ENCODE measurements at places on chromosomes 2 and 18. TPM values are rescaled to one million over a fixed set of nuclear protein-coding genes. Genes with fewer than 3 reads are reported as not detected.

The FAM237A gene
- not detected for total RNA-seq

The SCN3A gene
- total RNA-seq = 0.64 TPM

The CAPN13 gene
- total RNA-seq = 44.6 TPM

The ZNF804A gene
- total RNA-seq = 0.16 TPM

The QPCT gene
- 5.2 TPM for total RNA-seq

The TEX44 gene
- total RNA-seq = not detected

GRCh38 chr2:54671875-54672589 lies 51.4 kb upstream of the EML6 start:
- H3K4me1 ChIP-seq = peaks cover 4% of the 10 kb centered on the region
- peak overlapping the region; percentile 93 for H3K27ac ChIP-seq
- no peak overlapping the region for H3K4me3 ChIP-seq
- DNase-seq = no peak
- no peaks in the 10 kb centered on the region for H3K27me3 ChIP-seq

DNA sequence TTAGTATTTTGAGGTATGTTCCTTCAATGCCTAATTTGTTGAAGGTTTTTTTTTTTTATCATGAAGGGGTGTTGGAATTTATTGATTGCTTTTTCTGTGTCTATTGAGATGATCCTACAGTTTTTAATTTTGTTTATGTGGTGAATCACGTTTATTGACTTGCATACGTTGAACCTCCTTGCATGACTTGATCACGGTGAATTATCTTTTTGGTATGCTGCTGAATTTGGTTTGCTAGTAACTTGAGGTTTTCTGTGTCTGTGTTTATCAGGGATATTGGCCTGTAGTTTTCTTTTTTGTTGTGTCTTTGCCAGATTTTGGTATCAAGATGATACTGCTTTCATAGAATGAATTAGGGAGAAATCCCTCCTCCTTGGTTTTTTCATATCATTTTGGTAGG lies 23.9 kb downstream of the CLIP4 start:
- no peak overlapping the region for H3K27ac ChIP-seq
- no peaks in the 10 kb centered on the region for H3K4me1 ChIP-seq
- no peak overlapping the region for H3K4me3 ChIP-seq
- no peaks in the 10 kb centered on the region for H3K27me3 ChIP-seq

DNA sequence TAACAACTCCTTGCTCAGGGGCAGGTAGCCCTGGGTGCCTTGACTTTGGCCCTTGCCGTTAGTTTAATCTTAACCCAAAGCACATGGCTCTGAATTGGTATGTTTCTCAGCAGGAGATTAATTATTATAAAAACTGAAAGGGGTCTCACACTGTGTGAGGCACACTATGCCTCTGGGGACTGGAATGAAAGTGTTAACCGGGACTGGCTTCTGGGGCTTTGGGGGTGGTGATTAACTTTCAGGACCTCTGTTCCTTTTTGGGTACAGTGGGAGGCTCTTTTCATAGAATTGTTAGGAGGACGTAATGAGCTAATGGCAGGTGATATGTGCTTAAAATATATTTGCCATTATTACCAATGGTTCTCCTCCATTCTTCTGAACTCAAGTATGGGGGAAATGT lies 5.1 kb downstream of the MERTK start:
- H3K4me1 ChIP-seq = peaks cover 15% of the 10 kb centered on the region
- H3K27ac ChIP-seq = peak overlapping the region; percentile 17
- no peak for DNase-seq
- no peak overlapping the region for H3K4me3 ChIP-seq
- no peaks in the 10 kb centered on the region for H3K27me3 ChIP-seq
- no peaks in the 10 kb centered on the region for H3K36me3 ChIP-seq

GRCh38 chr2:159775021-159775420 lies 23.0 kb downstream of the CD302 start:
- no peak overlapping the region for H3K27ac ChIP-seq
- no peaks in the 10 kb centered on the region for H3K36me3 ChIP-seq
- no peak for DNase-seq

DNA sequence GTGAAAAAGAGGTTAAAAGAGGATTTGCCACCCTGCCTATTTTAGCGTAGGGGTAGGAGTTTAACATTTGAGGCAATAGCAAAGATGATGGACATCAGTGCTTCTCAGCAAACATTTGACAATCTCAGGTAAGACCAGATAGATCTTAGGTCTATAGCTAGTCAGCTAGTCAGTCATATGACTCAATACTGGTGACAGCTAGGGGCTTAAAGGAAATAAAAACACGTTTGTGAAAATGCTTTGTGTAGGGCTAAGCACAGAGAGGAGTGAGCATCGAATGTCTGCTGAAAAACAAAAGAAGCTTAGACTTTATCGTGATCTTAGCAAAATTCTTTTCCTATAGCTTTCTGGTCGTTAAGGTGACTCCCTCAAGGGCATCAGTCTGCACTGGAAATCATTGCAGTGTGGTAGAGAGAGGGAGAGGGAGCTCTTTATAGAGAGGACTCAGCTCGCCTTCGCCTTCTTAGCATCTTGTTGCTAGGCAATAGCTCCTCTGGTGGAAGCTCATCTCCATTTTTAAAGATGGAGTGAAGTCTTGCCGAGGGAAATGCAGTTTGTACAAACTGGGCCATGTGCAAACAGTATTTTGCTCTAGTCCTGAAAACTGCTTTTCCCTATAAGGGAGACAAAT lies 62.8 kb upstream of the SLC38A11 start:
- no peak overlapping the region for H3K27ac ChIP-seq
- no peaks in the 10 kb centered on the region for H3K4me1 ChIP-seq
- H3K4me3 ChIP-seq = no peak overlapping the region
- H3K36me3 ChIP-seq = no peaks in the 10 kb centered on the region

DNA sequence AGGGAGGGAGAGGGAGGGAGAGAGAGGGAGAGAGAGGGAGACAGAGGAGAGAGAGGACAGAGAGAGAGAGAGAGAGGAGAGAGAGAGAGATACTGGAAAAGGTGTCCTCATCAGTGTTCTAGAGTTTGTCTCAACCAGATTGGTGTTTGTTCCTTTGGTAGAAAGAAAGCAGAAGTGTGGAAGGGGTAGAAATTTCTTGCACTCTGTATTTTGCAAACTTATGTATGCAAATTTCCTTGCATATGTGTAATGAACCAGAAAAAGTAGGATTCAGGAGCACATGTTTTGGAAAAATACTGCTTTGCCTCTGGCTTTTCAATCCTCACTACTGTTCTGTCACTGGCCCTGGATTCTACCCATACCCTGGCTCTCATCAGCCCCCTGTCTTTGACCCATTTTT lies 1.1 kb upstream of the SP140 start:
- H3K36me3 ChIP-seq = no peaks in the 10 kb centered on the region
- no peak overlapping the region for H3K4me3 ChIP-seq
- no peak for DNase-seq
- H3K4me1 ChIP-seq = no peaks in the 10 kb centered on the region
- H3K27ac ChIP-seq = no peak overlapping the region
- H3K27me3 ChIP-seq = no peaks in the 10 kb centered on the region

- H3K27ac ChIP-seq = no peak overlapping the region
- no peaks in the 10 kb centered on the region for H3K27me3 ChIP-seq
- no peaks in the 10 kb centered on the region for H3K4me1 ChIP-seq
- no peak for DNase-seq
- no peaks in the 10 kb centered on the region for H3K36me3 ChIP-seq
- H3K4me3 ChIP-seq = no peak overlapping the region
Observed at GRCh38 chr2:34004936-34005335, 405.8 kb upstream of the FAM98A start.

DNA sequence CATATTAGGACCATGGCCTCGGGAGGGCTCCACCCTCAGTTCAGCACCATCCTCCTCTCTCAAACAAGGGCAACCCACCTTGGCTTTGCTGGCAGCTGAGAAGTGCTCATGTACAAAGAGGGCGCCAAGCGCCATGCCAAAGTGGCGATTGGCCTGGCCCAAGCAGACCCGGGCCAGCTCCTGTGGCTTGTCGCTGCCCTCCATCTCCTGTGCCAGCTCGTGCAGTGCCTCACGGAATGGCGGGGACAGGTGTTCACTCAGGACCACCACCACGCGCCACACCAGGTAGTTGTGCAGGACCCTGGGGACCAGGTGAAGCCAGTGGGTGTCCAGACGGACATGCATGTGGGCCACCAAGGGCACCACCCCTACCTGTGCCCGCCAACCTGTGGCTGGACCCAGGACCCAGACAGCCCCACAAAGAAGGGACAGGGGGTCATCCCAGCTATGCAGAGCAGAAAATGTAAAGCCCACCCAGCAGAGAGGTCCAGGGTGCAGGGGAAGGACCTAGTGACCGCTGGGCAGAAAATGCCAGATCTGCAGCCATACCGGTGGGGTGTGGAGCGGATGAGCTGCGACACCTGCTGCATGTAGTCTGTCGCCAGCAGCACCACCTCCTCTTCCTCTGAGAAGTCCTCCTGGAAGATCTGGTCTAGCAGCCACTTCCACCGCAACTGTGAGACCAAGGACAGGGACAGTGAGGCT lies 3.6 kb downstream of the ECEL1 start:
- no peaks in the 10 kb centered on the region for H3K27me3 ChIP-seq
- no peak overlapping the region for H3K27ac ChIP-seq
- H3K4me1 ChIP-seq = no peaks in the 10 kb centered on the region
- no peak overlapping the region for H3K4me3 ChIP-seq
- no peaks in the 10 kb centered on the region for H3K36me3 ChIP-seq

- H3K27ac ChIP-seq = no peak overlapping the region
- no peaks in the 10 kb centered on the region for H3K36me3 ChIP-seq
- H3K27me3 ChIP-seq = no peaks in the 10 kb centered on the region
Observed at GRCh38 chr18:51437280-51438271, 240.1 kb upstream of the MEX3C start.

DNA sequence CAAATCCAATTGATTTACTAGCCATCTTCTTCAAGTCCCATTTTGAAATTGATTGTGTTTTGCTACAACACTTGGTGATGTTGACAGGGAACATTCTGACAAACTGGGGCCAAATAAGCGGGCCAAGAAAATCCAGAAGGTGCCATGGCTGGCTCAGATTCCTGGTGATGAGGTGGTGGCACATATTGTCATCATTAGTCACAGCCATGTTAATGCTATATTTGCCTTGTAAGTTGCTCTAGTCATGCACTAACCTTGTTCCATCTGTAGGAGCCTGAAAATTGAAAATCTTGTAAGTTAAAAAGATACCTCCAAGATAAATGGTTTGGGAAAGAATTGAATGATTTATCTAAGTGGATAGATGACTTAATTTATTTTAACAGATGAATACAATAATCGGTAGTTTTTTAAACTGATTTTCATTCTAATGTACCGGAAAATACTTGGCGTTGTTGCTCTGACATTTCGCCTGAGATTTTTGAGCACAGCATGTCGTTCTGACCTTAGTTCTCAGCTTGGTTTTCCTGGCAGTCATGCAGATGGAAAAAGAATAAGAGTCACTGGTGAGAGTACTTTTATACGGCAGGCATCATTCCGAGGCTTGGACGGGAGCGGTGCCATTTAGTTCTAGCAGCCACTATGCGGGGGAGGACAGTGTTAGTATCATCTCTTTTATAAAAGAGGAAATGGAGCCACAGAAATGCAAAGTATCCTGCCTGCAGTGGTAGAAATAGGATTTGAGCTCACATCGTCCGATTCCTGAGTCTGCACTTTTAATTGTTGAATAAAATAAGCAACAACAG lies 133.9 kb downstream of the ZNF532 start:
- no peaks in the 10 kb centered on the region for H3K4me1 ChIP-seq
- no peak for DNase-seq
- peak overlapping the region; percentile 83 for H3K27ac ChIP-seq
- no peak overlapping the region for H3K4me3 ChIP-seq
- H3K36me3 ChIP-seq = no peaks in the 10 kb centered on the region

- H3K4me3 ChIP-seq = peak overlapping the region; percentile 87
- peaks cover 16% of the 10 kb centered on the region for H3K4me1 ChIP-seq
- H3K36me3 ChIP-seq = no peaks in the 10 kb centered on the region
- no peaks in the 10 kb centered on the region for H3K27me3 ChIP-seq
- H3K27ac ChIP-seq = peak overlapping the region; percentile 99
Observed at GRCh38 chr2:61177727-61178549, 15.9 kb downstream of the C2orf74 start.

All from breast epithelium (tissue), 4 donors.